ENCODE measurements at places on chromosomes 7 and 10. TPM values are rescaled to one million over a fixed set of nuclear protein-coding genes. Genes with fewer than 3 reads are reported as not detected.

The TWIST1 gene
- total RNA-seq, result not detected

The LIPF gene
- not detected for total RNA-seq

GRCh38 chr10:130631142-130632096 is 495.2 kb downstream of the GLRX3 start:
- no peak overlapping the region for H3K4me3 ChIP-seq
- H3K36me3 ChIP-seq, result no peaks in the 10 kb centered on the region
- no peaks in the 10 kb centered on the region for H3K27me3 ChIP-seq
- no peak overlapping the region for H3K27ac ChIP-seq

- H3K4me3 ChIP-seq, result no peak overlapping the region
- no peaks in the 10 kb centered on the region for H3K4me1 ChIP-seq
- H3K36me3 ChIP-seq, result peaks cover 5% of the 10 kb centered on the region
- DNase-seq, result no peak
- no peaks in the 10 kb centered on the region for H3K27me3 ChIP-seq
These were observed 49.6 kb upstream of the UBN2 start for GRCh38 chr7:139181404-139181803.

- H3K4me3 ChIP-seq, result no peak overlapping the region
- no peaks in the 10 kb centered on the region for H3K36me3 ChIP-seq
- DNase-seq, result no peak
- no peaks in the 10 kb centered on the region for H3K27me3 ChIP-seq
These were observed 31.6 kb upstream of the USP6NL start for GRCh38 chr10:11643039-11643438.

DNA sequence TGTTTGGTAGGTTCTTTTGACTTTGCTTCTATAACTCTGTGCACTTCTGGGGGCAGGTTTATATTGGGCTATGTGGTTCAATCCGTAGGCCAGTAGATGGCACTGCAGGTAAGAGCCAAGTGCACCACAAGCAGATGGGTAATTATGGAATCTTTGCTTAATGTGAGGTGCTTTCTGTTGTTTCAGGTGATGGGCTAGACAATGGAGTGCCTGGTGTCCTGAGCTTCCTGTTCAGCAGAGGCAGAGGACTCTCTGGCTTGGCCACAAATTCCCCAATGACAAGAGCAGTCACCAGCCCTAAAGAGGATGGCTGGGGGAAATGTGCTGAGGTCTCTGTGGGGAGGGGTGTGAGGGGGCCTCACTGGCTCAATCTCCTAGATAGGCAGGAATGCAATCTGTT is 455.0 kb downstream of the CCSER2 start:
- H3K36me3 ChIP-seq, result no peaks in the 10 kb centered on the region
- no peak for DNase-seq
- H3K27ac ChIP-seq, result no peak overlapping the region
- no peak overlapping the region for H3K4me3 ChIP-seq
- no peaks in the 10 kb centered on the region for H3K27me3 ChIP-seq

DNA sequence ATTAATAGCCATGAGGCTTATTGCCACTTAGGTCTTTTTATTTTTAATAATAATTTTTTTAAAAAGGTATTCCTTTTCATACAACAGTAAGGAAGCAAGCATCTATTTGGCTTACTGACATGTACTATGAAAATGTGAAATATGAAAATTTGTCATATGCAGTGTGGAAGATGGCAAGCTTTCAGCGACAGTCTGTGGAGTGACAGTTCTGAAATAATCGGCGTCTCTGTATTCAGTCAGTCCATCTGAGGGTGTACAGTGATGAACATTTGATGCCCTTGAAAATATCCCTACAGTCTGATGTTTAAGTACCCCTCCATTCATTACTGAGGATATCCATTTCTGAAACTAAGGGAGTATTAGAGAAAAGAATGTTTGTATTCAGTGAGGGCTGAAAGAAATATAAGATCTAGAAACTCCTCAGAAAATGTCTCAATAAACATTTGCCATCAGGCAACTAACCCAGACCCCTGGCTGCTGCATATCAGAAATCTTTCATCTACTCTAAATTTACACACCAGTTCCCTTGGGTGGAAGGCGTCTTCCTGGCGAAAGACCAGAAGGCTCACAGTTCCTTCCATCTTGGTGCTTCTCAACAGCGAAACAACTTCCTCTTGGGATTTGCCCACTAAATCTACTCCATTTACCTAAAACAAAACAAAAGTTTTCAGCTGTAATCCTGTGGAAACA is 440.6 kb downstream of the PARD3 start:
- H3K4me3 ChIP-seq, result no peak overlapping the region
- DNase-seq, result no peak
- H3K4me1 ChIP-seq, result no peaks in the 10 kb centered on the region
- no peaks in the 10 kb centered on the region for H3K36me3 ChIP-seq

DNA sequence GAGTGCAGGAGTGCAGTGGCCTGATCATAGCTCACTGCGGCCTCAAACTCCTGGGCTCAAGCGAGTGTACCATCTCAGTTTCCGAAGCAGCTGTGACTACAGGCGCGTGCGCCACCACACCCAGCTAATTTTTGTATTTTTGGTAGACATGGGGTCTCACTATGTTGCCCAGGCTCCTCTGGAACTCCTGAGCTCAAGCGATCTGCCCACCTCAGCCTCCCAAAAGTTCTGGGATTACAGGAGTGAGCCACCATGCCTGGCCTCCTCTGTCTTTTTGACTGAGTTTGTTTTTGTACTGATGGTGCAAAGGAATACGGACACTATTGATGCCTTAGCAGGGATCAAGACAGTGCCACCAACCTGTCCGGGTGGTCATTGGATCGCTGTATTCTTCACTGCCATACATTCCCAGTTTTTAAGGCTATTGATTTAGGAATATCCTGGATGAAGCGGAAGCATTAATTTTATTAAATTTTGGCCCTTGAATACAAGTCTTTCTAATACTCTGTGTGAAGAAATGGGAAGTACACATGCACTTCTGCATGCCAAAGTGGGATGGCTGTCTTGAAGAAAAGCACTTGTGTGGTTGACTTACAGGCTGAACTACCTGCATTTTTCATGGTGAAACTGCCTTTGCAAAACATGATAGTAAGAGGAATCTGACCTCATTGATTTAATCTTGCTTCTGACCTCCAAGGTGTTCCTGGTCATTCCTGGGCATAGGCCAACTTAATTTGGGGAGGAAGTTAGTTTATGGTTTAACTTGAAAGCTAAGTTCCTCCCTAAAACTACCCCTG is 2.1 kb upstream of the CUL2 start:
- H3K27ac ChIP-seq, result no peak overlapping the region
- H3K4me3 ChIP-seq, result no peak overlapping the region
- H3K36me3 ChIP-seq, result no peaks in the 10 kb centered on the region
- H3K27me3 ChIP-seq, result no peaks in the 10 kb centered on the region

- no peaks in the 10 kb centered on the region for H3K27me3 ChIP-seq
- H3K4me3 ChIP-seq, result no peak overlapping the region
- DNase-seq, result no peak
- no peaks in the 10 kb centered on the region for H3K36me3 ChIP-seq
These were observed 300.8 kb downstream of the SDHAF3 start for GRCh38 chr7:97418312-97418711.
